ENCODE measurements at places on chromosomes 13 and 19.
A peak's percentile ranks its signal among the peaks of the same experiment; 100 is the strongest.

DNA sequence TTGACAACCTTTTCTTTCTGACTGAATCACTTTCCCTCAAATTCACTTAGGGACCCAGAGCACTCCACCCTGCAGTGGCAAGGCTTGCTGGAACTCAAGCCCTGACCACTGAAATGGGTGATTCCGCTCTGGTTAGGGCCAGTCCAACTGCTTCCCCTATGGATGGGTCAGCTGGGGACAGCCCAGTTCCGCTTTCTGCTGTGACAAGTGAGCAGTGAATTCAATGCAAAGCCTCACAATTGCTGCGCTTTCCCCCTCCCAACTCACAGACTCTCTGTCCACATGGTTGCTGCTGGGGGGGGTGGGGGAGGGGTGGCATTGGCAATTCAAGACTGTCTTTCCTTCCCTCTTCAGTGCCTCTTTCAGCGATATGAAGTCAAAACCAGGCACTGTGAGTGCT is 18.7 kb downstream of the CD70 start:
- no peak for DNase-seq

GRCh38 chr19:55423225-55424005 is 15.8 kb upstream of the UBE2S start:
- DNase-seq: no peak

GRCh38 chr13:110816500-110816899 is 98.4 kb downstream of the ANKRD10 start:
- DNase-seq: no peak

GRCh38 chr13:92901739-92902138 is 324.9 kb upstream of the GPC6 start:
- no peak for DNase-seq

- DNase-seq: no peak
These were observed 44.8 kb downstream of the ANKRD10 start for GRCh38 chr13:110869805-110870706.

GRCh38 chr19:19661675-19662251 is 1.7 kb downstream of the ATP13A1 start:
- peak; percentile 28 for DNase-seq

DNA sequence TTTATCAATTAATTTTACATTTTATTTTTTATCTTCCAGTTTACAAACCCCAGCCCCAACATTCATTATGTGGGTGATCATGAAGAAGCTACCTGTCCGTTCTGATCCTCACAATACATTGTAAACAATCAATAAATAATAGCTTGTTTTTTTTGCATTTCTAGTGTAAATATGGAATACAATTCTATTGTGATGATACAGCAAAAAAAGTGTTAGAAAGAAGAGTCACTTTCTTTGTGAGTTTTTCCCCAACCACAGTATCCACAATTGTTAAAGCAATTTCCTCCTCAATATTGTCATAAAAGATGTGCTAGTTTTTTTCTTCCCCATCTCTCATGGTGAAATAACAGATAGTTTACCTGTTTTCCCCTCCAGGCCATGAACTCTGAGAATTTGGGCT is 30.3 kb upstream of the ZNF835 start:
- no peak for DNase-seq

DNA sequence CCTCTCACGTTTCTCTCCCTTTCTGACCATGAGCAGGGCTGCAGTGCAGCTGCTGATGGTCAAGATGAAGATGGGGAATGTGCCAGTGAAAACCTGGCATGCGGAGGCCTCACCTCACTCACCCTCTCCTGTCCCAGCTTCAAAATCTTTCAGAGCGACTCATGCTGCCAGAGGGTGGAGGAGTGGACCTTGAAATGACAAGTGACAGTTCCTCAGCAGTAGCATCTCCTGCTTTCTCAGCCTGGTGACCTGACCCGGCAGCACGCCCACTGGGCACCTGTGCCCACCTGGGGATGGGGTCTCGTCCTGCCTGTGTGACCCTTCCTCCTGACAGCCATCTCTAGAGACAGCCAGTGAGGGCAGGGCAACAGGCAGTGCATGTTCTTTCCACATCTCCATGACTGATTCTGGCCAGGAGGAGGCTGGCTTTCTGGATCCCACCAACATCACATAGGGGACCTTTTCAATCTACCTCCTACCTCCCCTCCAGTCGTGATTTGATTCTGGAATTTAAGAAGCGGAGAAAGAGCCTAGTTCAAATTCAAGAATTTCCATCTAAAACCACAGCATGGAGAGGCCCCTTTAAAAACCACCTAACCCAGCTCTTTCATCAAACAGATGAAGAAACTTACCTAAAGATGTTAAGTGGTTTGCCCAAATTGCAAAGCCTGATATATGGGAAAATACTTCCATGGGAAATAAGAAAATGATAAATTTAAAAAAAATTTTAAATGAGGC is 45.8 kb downstream of the RFX2 start:
- DNase-seq: no peak

DNA sequence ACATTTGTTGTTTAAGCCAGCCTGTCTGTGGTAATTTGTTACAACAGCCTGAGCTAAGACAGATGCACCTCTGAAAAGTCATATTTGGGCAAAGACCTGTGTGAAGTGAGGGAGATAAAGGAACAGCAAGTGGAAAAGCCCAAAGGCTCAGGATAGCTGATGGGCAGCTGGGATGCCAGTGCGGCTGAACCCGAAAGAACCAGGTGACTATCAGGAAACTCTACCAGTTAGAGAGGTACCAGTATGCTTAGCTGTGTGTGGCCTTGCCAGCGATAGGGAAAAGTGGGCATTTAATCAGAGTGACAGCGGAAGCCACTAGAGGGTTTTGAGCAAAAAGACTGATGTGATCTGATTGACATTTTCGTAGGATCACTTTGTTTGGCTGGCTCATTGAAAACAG is 764.8 kb upstream of the GPC6 start:
- DNase-seq: no peak

DNA sequence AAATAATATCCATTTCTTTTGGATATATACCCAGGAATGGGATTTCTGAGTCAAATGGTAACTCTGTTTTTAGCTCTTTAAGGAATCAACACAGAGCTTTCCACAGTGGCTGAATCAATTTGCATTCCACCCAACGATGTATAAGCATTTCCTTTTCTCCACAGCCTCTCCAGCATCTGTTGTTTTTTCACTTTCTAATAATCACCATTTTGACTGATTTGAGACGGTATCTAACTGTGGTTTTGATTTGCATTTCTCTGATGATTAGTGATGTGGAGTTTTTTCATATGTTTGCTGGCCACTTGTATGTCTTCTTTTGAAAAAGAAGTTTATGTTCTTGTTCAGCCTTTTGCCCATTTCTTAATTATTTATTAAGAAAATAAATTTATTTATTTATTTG is 352.2 kb upstream of the OBI1 start:
- DNase-seq: no peak

- DNase-seq: peak; percentile 49
These were observed 175.3 kb downstream of the ZIC5 start for GRCh38 chr13:99796175-99796819.

GRCh38 chr19:39524495-39524894 is 8.2 kb downstream of the EID2B start:
- DNase-seq: no peak

DNA sequence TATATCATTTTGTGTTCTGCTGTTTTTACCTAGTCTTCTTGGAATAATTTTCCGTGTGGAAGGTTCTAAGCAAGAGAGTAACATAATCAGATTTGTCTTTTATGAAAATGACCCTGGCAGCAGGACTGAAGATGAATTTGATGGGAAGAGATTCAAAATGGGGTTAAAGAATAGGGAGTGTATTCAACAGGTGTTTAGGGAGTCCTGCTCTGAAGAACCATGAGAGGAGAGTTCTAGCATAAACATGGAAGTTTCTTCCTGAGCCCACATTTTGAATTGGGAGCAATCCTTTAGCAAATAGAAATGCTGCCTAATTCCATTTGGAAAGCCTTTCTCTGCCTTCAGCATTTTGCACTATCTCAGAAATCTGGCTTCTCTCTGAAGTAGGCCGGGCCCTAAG is 127.0 kb downstream of the CDK8 start:
- no peak for DNase-seq

DNA sequence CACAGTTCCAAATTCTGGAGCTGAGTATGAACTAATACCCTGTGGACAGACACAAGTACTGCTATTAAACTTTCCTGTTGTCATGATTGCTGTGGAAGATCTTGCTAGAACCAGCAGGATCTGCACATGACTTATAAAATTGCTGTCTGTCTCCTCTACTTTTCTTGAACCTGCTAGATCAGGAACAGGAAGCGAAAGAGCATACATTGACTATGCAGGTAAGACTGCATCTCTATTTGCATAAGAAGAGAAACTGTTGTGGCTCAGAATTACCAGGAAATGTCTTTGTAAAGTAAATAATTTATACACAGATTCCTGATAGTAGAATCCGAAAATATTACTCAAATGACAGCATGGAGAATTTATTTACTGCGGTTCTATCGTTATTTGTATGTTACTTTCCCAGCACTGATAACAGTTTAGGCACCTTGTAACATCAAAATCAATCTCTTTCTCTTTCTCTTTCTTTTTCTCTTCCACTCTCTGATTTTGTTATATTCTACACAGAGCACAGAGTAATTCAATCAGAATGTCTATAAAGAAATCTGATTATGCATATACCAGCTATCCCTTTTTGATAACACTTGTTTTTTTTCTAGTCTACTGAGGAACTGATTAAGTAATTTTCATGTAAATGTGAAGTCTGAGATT is 226.5 kb downstream of the MYO16 start:
- DNase-seq: no peak

DNA sequence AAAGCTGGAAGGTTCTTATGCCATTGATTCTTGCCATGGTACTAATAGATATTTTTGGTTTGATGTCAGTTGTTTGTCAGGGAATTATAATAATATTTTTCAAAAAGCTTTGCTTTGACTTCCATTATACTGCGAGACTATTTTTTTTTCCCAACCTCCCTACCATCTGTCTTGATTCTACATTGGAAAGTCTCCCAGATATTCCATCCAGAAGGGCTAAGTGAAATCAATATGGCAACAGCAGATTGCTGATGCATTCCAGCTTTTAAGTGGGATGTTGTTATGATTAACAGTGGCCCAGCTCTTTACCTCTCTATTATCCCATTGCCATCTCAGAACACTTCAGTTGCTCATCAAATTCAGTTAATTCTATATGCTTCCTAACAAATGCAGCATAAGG is 247.4 kb downstream of the OXGR1 start:
- DNase-seq: no peak

DNA sequence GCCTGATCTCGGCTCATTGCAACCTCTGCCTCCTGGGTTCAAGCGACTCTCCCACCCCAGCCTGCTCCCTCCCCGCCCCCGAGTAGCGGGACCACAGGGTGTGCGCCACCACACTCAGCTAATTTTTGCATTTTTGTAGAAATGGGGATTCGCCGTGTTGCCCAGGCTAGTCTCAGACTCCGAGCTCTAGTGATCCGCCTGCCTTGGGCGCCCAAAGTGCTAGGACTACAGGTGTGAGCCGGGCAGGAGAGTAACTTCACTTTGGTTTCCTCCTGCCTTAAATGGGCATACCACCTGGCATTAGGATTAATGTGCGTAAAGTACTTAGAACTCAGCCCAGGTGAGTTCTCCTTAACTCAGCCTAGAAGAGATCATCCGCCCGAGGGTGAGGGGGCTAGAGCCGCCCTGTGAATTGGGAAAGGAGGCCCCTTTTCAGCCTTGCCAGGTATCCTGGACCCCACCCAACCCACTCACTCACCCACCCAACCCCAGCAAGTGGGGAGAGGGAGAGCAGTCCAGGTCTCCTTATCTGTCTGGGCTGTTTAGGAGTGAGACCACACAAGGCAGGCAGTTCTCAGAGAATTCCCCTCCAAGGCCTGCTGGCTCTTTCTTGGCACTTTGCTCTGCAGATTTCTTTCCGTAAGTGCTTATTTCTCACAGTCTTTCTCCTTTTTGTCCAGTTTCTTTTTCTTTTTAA is 1.2 kb upstream of the ZFP36 start:
- DNase-seq: no peak

GRCh38 chr19:17406887-17407196 is 1.4 kb upstream of the BST2 start:
- DNase-seq: no peak

GRCh38 chr13:76421011-76421410 is 465.2 kb downstream of the KCTD12 start:
- no peak for DNase-seq

GRCh38 chr19:29952646-29953045 is 10.6 kb downstream of the URI1 start:
- no peak for DNase-seq

DNA sequence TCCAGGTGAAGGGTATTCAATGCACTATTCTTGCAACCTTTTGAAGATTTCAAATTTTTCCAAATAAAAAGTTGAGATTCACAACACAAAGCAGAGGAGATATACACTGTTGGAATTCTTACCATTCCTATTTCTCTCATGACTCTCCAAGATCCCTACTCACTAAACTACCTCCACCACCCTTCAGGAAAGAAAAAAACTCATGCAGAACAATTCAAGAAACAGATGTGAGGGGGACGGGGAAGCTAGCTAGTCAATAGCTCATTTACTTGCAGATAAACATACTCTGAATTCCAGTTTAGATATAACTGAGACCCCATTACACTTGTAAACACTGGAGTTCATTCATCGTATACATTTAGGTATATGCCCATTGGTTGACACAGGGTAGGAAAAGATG is 90.0 kb upstream of the SERP2 start:
- no peak for DNase-seq

DNA sequence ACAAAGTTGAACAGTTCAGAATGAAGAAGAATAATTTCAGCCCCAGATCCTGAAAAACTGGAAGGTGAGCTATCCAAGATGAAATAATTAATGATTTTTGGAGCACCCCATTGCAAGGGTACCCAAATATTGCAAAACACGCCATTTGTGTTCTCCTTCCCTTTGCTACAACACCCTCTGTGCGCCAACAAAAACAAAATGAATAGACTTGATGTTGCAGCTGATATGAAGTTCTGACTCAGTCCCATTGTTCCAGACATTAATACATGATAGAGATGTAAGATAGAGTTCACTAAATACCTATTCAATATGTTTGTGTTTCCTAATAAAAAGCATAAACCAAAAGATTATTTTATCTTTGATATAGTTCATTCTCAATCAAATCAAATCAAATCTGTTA is 287.5 kb upstream of the SOX21 start:
- no peak for DNase-seq

DNA sequence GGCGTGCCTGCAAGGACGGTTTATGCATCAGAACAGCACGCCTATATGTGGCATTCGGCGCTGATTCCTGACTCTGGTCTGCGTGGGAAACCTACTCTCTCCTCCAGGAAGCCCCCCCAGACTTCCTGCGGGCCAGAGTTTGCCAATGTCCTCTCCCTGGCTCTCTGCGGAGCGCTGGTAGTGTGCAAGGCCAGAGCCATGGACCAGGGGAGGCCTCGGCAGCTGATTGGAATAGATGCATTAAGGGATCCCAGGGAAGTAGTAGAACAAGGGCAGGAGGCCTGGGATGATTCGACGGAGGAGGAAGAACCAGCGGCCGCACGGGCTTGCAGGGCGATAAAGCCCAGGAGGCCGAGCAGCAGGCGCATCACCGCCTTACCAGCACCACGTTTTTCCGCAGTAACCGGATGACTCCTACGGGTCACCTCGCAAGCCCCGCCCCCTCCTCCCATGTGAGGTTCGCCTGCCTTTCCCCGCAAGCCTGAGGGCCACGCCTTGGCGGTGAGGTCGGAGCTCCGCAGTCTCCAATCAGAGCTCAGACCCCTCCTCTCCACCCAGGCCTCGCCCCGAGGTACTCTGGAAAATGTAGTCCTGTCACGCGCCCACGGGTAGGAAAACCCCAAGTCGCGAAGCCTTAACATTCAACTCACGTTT is 5.0 kb downstream of the CLEC11A start:
- DNase-seq: no peak
